Lung (tissue), 17 donors: ENCODE measurements at places on chromosomes 6 and 20. TPM values are rescaled to one million over a fixed set of nuclear protein-coding genes. Genes with fewer than 3 reads are reported as not detected.

- no peak for DNase-seq
These were observed 10.9 kb downstream of the TPBG start for GRCh38 chr6:82374516-82374915.

DNA sequence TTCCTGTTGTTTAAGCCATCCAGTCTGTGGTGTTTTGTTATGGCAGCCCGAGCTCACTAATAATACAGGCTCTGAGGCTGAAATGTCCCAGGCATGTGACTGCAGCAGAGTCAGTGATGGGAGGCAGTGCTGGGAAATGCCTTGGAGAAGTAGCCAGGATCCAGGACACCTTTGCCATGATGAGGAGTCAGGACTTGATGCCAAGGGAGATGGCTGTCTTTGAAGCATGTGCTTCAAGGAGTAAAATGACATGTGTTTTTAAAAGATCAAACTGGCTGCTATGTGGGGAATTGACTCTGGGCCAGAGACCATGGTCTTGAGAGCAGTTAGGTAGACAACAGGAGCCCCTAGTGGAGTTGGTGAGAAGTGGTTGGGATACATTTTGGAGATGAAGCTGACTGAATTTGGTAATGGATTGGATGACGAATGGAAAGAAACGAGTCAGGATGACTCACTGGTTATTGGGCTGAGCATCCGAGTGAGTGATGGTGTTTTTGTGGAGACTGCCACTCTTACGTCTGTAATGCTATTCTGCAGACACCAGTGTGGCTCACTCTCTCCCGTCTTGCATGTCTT lies 322.2 kb downstream of the PLCB1 start:
- DNase-seq, result peak; percentile 17

DNA sequence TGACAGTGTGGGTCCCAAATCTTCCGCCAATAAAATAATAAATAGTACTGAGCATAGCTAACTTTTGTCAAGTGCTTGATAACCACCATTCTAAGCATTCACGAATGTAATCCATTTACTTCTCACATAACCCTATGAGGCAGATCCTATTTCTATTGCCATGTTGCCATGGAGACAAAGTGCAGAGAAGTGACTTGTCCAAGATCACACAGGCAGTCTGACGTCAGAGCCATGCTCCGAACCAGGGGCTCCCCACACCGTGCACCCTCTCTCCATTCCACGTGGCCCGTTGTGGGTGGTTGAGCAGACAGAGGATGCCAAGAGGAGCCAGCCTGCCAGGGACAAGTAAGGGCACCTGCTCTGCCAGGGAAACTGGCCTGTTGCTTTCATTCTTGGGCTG lies 38.9 kb downstream of the CDH22 start:
- DNase-seq, result no peak

- DNase-seq, result no peak
These were observed 134.1 kb downstream of the FAM83B start for GRCh38 chr6:54980511-54981275.

DNA sequence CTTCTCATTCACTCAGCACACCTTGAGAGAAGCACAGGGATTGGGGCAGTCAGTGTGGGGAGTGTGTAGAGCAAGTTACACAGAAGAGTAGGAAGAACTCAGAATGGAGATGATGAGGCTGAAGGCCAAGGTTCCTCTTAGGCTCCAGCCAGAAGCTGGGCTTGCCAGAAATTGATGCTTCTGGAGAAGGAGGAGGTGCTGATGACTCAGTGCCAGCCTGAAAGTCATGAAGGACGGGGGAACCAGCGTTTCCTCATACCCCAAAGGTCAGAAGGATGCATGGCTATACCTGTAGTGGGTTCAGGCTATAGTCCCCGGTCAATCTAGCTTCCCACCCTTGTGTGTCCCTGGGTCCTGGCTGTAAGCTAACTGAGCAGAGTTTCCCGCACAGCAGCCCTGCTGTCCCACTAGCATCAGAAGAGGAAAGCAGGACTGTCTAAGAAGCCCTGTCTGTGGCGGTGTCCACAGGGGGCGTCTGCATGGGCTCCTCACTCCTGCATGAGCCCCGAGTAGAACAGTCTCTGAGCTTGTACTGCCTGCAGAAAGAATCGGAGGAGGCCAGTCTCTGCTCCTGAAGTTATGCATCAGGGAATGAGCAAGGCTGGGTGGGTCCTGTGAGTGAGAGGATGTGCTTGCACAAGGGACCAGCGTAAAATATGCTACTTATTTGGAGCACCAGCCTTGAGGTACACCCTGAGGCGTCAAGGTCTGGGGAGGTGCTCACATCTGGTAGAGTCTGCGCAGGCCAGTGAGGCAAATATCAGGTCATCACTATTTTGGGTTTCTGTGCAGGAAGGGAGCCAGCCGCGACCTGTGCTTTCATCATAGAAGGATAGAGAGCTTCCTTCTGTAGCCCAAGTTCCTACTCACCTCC lies 148.5 kb downstream of the MRPL14 start:
- DNase-seq, result no peak

- no peak for DNase-seq
These were observed 82.1 kb downstream of the DLL1 start for GRCh38 chr6:170208651-170209353.

- DNase-seq, result peak; percentile 67
These were observed 74.0 kb downstream of the ZBTB2 start for GRCh38 chr6:151317103-151317994.

GRCh38 chr6:137157601-137158000 lies 15.8 kb downstream of the IL22RA2 start:
- peak; percentile 60 for DNase-seq

DNA sequence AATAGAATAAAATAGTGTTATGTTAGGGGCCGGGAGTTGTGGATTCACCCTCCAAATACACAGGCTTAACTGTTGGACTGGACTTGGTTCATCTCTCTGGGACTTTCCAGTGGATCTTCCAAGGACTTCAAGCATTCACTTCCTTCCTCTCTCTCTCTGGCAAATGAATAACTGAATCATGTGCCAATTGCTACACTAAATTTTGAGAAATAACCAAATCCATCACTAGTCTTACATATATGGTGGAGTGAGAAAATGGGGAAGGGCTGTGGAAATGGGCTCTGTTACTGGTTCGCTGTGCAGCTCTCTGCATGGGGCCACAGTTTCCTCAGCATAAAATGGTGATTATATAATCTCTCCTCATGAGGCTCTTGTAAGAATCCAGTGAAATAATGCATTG lies 6.8 kb upstream of the KIAA1755 start:
- no peak for DNase-seq

DNA sequence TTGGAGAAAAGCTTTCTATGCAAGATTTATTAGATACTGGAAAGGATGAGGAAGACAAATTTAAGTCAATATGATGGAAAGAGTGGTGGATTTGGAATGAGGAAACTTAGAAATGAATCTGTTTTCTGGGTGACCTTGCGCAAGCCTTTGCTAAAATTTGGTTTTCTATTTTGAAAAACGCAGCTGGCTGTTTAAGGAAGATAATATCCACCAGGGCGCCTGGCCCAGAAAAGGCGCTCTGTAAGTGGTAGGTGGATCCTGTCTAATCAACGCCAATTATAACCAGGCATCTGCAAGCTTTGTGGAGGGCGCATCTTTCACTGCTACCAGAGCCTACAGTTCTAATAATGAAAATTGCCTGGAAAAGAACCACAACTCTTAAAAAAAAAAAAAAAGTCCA lies 398 bp upstream of the SPATS1 start:
- peak; percentile 27 for DNase-seq

GRCh38 chr20:61662226-61662967 lies 403.3 kb downstream of the TAF4 start:
- no peak for DNase-seq

DNA sequence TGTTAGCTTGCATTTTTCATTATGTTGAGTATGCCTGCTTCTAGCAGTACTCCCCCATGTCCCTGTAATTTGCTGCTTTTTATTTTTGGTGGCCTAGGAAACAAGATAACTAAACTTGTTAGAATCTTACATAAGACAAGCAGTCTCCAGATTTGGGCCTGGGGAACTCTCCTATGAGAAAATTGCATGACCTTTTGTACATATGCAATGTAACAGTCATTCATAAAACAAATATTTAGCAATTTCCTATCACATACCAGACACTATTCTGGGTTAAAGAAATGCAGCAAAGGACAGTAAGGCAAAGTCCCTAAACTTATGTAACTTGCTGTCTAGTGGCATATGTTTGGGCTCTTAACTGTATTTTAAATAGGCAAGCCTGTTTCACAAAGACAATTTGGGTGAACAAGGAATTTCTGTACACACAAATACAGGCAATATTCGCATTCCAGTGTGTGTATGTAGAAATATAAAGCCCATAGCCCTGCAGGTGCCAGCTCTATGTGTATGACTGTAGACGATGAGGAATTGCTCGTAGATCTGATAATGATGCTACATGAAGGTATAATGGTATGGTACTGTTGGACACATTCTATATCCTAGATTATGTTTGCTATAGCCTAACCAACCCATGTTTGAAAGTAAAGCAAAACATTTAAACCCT lies 305.2 kb upstream of the CITED2 start:
- DNase-seq, result no peak

- DNase-seq, result peak; percentile 85
These were observed 221.9 kb downstream of the ADGRG6 start for GRCh38 chr6:142523515-142524375.

EEF1A2 gene
- 0.73 TPM for polyA plus RNA-seq

PRICKLE4 gene
- polyA plus RNA-seq, result 2.9 TPM

TFAP2D gene
- not detected for polyA plus RNA-seq

OR2H2 gene
- polyA plus RNA-seq, result not detected

GCNT2 gene
- 7.8 TPM for polyA plus RNA-seq

UBE2C gene
- polyA plus RNA-seq, result 7.2 TPM

SMLR1 gene
- polyA plus RNA-seq, result not detected

SUMO4 gene
- polyA plus RNA-seq, result 0.11 TPM
